HCT116 (cell line): ENCODE measurements at places on chromosomes 4 and X.
A peak's percentile ranks its signal among the peaks of the same experiment; 100 is the strongest.

- DNase-seq: no peak
These were observed 47.0 kb downstream of the FAT1 start for GRCh38 chr4:186676531-186677161.

DNA sequence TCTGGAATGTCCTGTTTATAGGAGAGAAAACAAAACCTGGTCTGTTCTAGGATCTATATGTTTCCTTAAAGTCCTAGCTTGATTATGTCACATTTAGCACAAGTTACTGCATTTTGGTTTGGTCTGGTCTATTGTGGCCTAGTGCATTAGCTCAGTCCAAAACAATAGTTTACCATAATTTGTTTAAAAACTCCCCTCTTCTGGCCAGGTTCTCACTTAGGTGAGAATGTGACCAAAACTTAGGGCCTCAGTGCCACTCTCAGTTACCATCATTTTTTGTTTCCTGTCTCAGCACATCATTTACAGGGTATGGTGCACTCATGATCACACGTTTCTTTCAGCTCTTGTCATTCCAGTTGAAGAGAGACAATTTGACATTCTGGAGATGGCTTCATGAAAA, 378.5 kb downstream of the KLHL4 start:
- no peak for DNase-seq

- no peak for DNase-seq
These were observed 40.3 kb downstream of the KLHL5 start for GRCh38 chr4:39102297-39102696.

DNA sequence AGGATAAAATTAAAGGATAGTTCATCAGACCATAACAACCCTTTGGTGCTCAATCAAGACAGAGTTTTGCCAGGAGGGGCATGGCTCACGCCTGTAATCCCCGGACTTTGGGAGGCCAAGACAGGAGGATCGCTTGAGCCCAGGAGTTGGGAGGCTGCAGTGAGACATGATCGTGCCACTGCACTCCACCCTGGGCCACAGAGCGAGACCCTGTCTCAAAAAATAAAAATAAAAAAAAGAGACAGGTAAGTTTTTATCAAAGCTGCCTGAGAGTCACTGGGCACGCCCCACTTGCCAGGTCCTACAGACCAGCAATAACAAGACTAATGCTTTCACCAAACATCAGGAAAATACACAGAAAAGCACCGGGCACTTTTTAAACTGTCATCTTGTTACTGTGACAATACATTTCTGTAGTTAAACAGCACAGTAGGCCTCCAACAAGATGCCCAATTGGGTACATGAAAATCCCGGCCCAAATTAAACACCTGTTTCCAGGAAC, 765 bp downstream of the CFAP97 start:
- no peak for DNase-seq

DNA sequence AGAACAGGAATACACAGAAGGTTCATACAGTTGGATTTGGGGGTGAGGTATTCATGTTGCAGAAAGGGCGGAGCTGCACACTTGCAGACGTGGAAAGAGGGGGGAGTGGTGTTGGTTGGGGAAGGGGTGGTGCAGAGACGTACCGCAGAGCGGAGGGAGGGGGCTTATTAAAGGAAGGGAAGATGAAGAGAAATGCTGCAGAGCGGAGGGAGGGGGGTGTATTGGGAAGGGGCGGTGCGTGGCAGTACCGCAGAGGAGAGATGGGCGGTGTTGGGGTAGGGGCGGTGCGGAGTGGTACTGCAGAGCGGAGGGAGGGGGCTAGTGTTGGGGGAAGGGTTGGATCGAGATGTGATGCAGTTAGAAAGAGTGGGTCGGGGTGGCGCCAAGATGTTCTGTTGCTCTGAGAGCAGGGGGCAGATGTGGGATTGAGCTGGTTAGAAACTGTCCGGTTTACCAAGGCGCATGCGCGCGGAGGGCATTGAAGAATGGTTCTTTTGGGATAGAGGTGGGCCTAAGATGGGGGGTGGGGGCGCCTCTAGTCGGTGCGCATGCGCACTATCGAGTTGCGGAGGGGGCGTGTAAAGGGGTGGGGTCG, 900 bp downstream of the TRO start:
- DNase-seq: no peak

- DNase-seq: no peak
These were observed 536.2 kb downstream of the MID1IP1 start for GRCh38 chrX:39337451-39337850.

GRCh38 chr4:94642561-94642866, 115.2 kb upstream of the BMPR1B start:
- DNase-seq: peak; percentile 31

- DNase-seq: no peak
These were observed 154.3 kb downstream of the CFAP299 start for GRCh38 chr4:80489798-80490197.

DNA sequence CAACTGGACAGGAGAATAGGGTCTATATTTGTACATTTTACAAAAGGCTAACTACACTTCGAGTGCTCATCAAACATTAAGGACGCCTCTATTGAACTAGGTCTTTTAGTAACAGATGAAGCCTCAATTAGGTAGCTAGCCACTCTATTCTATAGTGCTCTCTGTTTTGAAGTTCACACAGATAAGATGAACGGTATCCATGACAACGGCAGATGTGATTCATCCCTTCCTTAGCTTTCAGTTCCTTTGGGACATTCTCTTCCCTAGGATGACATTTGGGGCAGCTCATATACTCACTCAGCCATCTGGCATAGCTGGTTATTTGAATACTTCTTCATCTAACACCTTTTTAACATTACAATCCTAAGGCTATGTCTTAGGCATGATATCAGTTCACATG, 62.4 kb upstream of the WDFY3 start:
- DNase-seq: no peak

DNA sequence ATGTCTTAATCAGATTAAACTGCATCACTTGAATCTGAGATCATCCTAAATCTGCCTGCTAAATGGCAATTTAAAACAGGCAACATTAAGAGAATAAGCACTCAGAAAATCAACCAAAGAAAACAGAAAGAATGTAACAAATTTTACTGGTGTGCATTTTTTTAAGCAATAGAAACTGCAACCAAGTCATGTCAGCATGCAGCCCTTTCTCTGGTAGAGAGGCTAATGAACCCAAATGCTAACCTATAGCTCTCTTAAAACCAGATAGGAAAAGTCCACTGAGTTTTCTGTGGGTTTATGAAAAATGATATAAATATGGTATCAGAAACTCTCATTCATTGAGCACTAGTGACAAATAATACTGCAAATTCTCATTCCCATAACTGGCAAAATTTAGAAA, 35.6 kb downstream of the COL25A1 start:
- no peak for DNase-seq

- no peak for DNase-seq
These were observed 560.4 kb downstream of the STPG2 start for GRCh38 chr4:97582890-97583289.
